ENCODE measurements at places on chromosomes 13 and 19.

GRCh38 chr13:94878602-94879165 lies 166.3 kb upstream of the SOX21 start:
- no peak for DNase-seq

DNA sequence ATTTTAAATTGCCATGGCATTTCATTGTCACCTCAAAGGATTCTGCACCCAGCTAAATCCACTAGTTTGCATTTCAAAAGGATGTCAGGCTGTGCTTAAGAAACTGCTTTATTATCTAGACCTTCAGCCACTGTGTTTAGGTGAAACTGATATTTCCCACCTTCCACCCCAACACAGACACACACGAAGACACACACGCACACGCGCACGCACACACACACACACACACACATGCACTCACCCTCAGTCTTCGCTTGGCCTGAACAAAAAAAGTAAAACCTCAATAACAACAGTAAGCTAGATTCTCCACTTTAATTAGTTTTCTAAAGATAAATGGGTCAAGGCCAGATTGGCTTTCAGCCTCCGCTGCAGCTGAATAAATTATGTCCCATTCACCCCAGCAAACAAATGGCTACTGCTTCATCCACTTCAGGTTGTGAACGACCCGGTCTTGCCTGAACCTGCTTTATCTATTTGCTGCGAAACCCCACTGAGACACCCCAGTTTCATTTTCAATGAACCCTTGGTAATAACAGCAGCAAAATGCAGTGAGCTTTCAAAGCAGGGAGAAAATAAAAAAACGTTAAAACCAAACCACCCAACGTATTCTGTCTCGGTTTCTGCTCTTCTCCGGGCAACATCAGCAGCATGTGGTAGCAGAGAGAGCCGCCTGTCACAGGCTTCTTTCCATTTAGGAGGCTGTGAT lies 166.8 kb downstream of the DCT start:
- no peak for DNase-seq

GRCh38 chr13:102868366-102868936 lies 22.6 kb downstream of the ERCC5 start:
- no peak for DNase-seq

DNA sequence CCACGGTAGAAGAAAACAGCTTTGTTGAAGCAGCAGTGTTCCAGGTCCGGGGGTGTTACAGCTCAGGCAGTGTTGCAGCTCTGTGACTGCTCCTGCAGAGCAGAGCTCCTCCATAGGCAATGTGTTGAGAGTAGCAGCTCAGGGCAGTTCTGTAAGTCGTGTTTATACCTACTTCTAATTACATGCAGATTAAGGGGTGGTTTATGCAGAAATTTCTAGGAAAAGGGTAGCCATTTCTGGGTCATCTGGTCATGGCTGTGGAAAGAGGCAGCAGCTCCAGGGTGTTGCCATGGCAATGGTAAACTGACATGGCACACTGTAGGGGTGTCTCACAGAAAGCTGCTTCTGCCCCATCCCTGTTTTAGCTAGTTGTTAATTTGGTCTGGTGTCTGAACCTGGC lies 316.4 kb downstream of the GPC5 start:
- no peak for DNase-seq

GRCh38 chr13:67967031-67967430 lies 736.9 kb upstream of the PCDH9 start:
- DNase-seq: no peak

GRCh38 chr13:39253774-39254173 lies 215.5 kb downstream of the NHLRC3 start:
- no peak for DNase-seq

DNA sequence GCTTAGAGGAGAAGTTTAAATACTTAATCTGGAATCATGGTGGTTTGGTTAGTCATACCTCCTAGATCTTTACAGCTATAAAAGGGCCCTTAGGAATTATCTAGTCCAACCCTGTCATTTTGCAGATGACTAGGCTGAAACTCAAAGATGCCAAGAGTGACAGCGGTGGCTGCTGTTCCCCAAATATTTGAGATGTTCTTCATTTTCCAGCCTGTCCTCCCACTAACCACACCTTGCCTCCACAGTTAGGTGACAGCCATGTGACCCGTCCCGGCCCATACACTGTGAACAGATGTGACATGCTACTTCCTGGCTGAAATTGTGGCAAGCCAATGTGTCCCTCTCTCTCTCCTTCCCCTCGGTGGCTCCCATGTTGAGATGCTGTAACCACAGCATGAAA lies 225.5 kb upstream of the IPO5 start:
- DNase-seq: no peak

DNA sequence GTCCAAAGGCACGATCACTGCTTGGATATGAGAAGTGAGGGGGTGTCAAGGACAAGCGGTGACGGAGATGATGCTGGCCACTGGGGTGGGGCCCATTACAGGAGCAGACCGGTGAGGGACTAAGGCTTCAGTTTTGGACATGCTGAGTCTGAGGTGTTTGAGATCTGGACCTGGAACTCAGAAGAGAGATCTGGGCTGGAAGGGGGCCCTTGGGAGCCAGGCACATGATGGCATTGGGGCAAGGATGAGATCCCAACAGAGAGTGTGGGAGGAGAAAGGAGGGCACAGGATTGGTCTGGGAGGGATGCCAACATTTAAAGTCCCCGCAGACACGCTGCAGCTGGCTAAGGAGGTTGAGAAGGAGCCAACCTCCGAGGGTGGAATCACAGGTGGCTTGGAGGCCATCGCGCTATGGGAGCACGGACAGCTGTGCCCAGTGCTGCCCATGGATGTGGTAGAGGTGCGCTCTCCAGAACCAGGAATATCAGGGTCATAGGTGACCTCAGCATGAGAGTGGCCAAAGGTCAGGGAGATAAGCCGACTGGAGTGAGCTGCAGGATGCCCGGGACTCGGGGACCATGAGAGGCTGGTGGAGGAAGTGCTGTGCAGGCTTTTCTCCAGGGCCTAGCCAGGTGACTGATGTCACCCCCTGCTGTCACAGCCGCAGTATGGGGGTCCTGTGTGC lies 21.8 kb downstream of the DHRS12 start:
- DNase-seq: no peak

GRCh38 chr19:1847348-1847683 lies 967 bp downstream of the REXO1 start:
- DNase-seq: no peak

GRCh38 chr13:28718196-28718542 lies 601 bp downstream of the SLC46A3 start:
- no peak for DNase-seq
